ENCODE measurements at places on chromosomes 7 and 10. TPM values are rescaled to one million over a fixed set of nuclear protein-coding genes. Genes with fewer than 3 reads are reported as not detected.

The ZNF438 gene
- total RNA-seq, result 13.2 TPM

The HECW1 gene
- not detected for total RNA-seq

The C10orf53 gene
- not detected for total RNA-seq

The DOCK4 gene
- 15.2 TPM for total RNA-seq

The PRF1 gene
- total RNA-seq, result 2.6 TPM

The ZCWPW1 gene
- total RNA-seq, result 4.6 TPM

The UNCX gene
- not detected for total RNA-seq

The ANKRD1 gene
- total RNA-seq, result 2,047 TPM

The FFAR4 gene
- total RNA-seq, result 0.08 TPM

The PNLIP gene
- total RNA-seq, result not detected

The GRM3 gene
- total RNA-seq, result not detected

The HOXA6 gene
- not detected for total RNA-seq

The PPP1R17 gene
- not detected for total RNA-seq

- peaks cover 57% of the 10 kb centered on the region for H3K36me3 ChIP-seq
- DNase-seq, result no peak
- peaks cover 7% of the 10 kb centered on the region for H3K4me1 ChIP-seq
- no peak overlapping the region for H3K4me3 ChIP-seq
Measured at GRCh38 chr10:7168414-7168813, 242.4 kb downstream of the SFMBT2 start.

DNA sequence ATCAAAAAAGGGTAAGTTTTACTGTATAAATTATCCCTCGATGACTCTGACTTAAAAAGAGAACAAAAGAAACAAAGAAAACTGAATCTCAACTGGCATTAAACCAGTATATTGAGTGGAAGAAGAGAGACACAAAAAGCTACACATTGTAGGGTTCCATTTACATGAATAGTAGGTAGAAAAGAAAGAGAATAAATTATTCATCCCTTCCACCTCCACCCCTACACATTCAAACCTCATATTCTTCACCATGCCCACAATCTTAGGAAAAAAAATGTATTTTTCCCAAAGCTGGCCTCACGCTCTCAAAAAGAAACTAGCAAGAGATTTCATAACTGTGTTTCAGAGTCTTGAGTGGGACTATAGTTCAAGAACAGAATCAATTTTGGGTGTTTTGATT lies 346.8 kb upstream of the AOAH start:
- no peaks in the 10 kb centered on the region for H3K27me3 ChIP-seq
- no peaks in the 10 kb centered on the region for H3K36me3 ChIP-seq
- DNase-seq, result no peak
- H3K27ac ChIP-seq, result no peak overlapping the region
- H3K4me3 ChIP-seq, result no peak overlapping the region
- H3K4me1 ChIP-seq, result no peaks in the 10 kb centered on the region

DNA sequence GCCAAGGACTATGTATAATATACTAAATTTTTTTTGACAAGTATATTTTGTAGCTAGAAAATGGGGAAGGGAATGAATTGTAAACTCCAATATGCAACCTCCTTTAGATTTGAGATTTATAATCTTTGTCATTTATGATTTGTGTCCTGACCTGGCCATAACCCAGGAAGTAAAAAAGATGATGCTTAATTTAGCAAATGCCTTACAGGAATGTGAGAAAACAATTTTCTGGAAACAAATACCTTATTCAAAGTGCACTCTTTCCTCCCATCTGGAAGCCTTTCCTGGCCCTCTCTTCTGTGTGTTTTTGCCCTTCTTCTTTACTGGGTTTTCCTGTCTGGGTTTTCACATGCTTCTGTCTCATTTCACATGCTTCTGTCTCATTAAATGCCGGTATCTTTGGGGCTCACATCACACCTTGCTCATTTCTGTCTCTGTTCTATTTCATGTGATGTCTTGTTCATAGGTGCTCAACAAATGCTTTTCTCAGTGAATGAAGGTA lies 149.2 kb downstream of the RAPGEF5 start:
- H3K4me3 ChIP-seq, result no peak overlapping the region
- no peak for DNase-seq
- H3K27me3 ChIP-seq, result no peaks in the 10 kb centered on the region
- H3K4me1 ChIP-seq, result peaks cover 99% of the 10 kb centered on the region

GRCh38 chr7:152338561-152338960 lies 97.2 kb downstream of the KMT2C start:
- no peak overlapping the region for H3K27ac ChIP-seq
- DNase-seq, result no peak
- no peaks in the 10 kb centered on the region for H3K27me3 ChIP-seq
- peaks cover 85% of the 10 kb centered on the region for H3K4me1 ChIP-seq

DNA sequence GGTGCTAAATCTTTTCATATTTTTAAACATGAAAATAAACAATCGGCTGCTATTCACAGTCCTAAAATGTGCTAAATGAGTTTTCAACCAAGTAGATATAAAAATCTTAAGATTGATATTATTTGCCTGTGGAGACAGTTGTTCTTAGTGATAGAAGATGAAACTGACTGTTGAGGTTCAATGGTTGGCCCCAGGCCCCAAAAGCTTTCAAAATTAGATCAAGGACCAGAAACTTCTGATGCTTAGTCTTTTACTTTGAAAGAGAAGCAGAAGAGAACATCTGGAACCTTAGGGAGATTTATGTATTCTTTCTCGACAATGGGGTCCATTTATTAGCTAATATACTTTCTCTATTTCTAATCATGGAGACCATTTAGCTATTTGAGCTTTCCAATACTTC lies 155.8 kb downstream of the REEP3 start:
- H3K4me1 ChIP-seq, result peaks cover 29% of the 10 kb centered on the region
- H3K27me3 ChIP-seq, result no peaks in the 10 kb centered on the region
- H3K36me3 ChIP-seq, result no peaks in the 10 kb centered on the region
- no peak for DNase-seq
- H3K27ac ChIP-seq, result no peak overlapping the region

DNA sequence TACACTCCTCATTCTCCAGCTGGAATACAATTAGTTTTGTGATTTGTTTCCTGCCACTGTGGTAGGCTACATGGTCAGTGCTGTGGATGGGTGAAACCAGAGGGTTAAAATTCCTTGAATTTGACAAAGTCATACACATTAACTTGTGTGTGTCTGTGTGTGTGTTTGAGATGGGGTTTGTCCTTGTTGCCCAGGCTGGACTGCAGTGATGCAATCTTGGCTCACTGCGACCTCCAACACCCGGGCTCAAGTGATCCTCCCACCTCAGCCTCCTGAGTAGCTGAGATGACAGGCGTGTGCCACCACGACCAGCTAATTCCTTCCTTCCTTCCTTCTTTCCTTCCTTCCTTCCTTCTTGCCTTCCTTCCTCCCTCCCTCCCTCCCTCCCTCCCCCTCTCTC lies 24.8 kb upstream of the GIMAP8 start:
- peaks cover 10% of the 10 kb centered on the region for H3K4me1 ChIP-seq
- H3K4me3 ChIP-seq, result no peak overlapping the region
- H3K27me3 ChIP-seq, result peaks cover 7% of the 10 kb centered on the region
- H3K36me3 ChIP-seq, result no peaks in the 10 kb centered on the region

DNA sequence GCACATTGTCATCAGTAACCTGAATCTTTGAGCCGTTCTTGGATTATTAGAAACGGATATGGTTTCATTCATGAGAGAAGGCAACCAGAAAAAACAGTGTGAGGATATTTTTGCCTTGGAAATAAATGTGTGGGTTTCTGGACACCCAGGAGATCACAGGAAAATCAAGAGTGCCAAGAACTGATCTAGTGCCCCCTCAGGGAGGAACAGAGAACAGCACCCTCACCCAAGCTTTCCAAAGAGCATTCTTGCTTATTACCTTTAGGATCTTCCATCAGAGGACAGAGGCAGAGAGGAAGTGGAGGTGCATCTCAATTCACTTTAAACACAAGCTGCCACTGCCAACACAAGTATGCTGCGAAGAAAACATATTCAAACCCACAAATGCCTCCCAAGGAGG lies 851.5 kb upstream of the COBL start:
- no peak overlapping the region for H3K27ac ChIP-seq
- no peak overlapping the region for H3K4me3 ChIP-seq
- H3K27me3 ChIP-seq, result no peaks in the 10 kb centered on the region
- no peaks in the 10 kb centered on the region for H3K36me3 ChIP-seq
- H3K4me1 ChIP-seq, result no peaks in the 10 kb centered on the region
- no peak for DNase-seq

DNA sequence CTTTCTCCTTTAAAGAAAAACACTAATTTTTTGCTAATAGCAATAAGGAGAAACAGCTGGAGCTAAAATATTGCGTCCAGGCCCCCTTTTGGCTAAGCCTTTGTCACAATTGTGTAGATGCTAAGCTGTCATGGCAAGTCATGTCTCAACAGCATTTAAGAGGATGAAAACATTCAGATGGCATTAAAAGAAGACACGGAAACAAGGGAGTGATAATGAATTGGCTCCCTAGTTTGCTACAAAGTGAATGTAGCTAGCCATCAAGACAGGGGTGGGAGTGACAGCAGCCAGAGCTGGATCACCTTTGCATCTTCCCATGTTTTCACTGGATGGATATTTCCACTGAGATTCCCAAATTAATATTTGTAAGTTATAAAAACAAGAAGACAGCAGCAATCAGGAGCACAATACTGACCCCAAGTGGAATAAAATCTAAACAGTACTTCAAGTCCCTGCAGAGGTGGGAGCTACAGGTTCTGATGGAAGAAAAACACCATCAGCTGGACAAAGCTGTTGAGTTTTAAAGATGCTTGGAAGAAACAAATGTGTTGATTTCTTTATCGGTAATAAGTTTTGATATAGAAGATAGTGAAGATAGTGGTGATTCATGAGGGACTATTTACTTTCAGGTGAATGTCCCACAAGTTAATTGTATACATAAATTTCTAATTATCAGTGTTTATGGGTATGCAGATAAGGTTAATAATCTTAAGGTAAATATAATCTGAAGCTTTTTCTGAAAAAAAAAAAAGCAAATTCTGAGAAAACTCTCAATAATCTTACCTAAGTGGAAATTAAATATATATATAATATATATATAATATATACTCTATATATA lies 129.4 kb downstream of the SLC16A9 start:
- no peak overlapping the region for H3K4me3 ChIP-seq
- H3K36me3 ChIP-seq, result no peaks in the 10 kb centered on the region
- H3K27me3 ChIP-seq, result no peaks in the 10 kb centered on the region
- H3K27ac ChIP-seq, result peak overlapping the region; percentile 50
- peaks cover 5% of the 10 kb centered on the region for H3K4me1 ChIP-seq

GRCh38 chr10:31650010-31650409 lies 278.6 kb downstream of the ARHGAP12 start:
- DNase-seq, result peak; percentile 82
- H3K4me3 ChIP-seq, result peak overlapping the region; percentile 35
- peaks cover 22% of the 10 kb centered on the region for H3K4me1 ChIP-seq
- no peaks in the 10 kb centered on the region for H3K27me3 ChIP-seq

GRCh38 chr7:102404005-102404861 lies 8.1 kb downstream of the PRKRIP1 start:
- no peaks in the 10 kb centered on the region for H3K4me1 ChIP-seq
- no peak overlapping the region for H3K4me3 ChIP-seq
- H3K27me3 ChIP-seq, result no peaks in the 10 kb centered on the region
- no peak for DNase-seq

DNA sequence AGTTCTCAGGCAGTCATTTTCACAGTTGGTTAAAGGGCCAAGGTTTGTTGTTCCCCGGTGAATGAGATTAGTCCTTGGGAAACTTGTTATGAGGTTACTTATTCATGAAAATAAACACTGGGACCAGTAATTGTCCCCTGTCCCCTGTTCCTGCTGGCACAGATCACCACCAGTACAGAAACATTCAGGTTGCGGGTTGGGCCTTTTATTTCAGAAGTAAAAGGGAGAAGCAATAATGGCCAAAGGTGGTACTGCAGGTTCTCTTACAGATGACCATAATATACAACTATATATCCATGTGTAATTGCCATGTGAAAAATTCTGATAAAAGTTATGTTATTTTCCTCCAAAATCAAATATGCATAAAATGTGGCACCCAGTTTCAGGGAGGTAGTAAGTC lies 442.0 kb downstream of the SORCS1 start:
- no peaks in the 10 kb centered on the region for H3K4me1 ChIP-seq
- no peak overlapping the region for H3K4me3 ChIP-seq
- H3K27ac ChIP-seq, result no peak overlapping the region
- H3K27me3 ChIP-seq, result no peaks in the 10 kb centered on the region
- no peak for DNase-seq

GRCh38 chr10:88557256-88557655 lies 25.9 kb downstream of the RNLS start:
- no peaks in the 10 kb centered on the region for H3K4me1 ChIP-seq
- H3K36me3 ChIP-seq, result no peaks in the 10 kb centered on the region
- H3K27ac ChIP-seq, result no peak overlapping the region
- DNase-seq, result no peak
- H3K27me3 ChIP-seq, result no peaks in the 10 kb centered on the region

DNA sequence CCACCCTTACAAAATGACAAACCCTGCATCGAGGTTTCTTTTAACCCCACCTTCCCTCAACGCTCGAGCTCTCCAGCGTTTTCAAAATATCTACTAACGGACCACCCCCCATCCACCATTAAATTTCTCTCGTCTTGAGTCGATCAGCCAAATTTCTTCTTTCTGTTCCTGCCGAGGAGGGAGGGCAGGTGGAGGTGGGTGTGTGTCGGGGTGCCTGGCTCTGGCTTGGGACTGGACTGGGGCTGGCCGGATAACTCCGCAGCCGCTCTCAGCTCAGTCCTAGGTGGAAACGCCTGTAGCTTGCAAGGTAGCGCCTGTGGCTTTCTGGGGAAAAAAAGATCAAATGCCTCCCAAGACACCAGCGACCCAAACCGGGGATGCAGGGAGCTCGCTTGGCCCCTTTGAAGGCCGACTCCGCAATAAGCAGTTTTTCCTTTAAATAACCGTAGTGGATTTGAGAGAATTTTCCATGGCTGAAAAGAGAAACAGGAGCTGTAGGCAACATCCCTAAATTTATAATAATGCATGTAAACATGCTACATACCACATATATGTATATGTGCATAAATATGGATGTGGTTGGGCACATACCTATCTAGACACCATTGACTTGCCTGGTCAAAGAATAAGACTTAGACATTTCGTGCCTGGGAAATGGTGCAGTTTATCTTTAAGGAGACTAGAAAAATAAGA lies 1.9 kb upstream of the TMEM178B start:
- no peak for DNase-seq
- H3K4me3 ChIP-seq, result peak overlapping the region; percentile 71
- peaks cover 43% of the 10 kb centered on the region for H3K4me1 ChIP-seq
- H3K36me3 ChIP-seq, result no peaks in the 10 kb centered on the region

- no peaks in the 10 kb centered on the region for H3K4me1 ChIP-seq
- no peak overlapping the region for H3K27ac ChIP-seq
- no peak overlapping the region for H3K4me3 ChIP-seq
- peak; percentile 16 for DNase-seq
Measured at GRCh38 chr10:126504761-126505112, 116.5 kb upstream of the ADAM12 start.

- H3K27ac ChIP-seq, result no peak overlapping the region
- H3K4me3 ChIP-seq, result no peak overlapping the region
- H3K27me3 ChIP-seq, result peaks cover 70% of the 10 kb centered on the region
- no peaks in the 10 kb centered on the region for H3K36me3 ChIP-seq
- DNase-seq, result no peak
- H3K4me1 ChIP-seq, result no peaks in the 10 kb centered on the region
Measured at GRCh38 chr10:130012129-130012528, 48.1 kb upstream of the EBF3 start.

GRCh38 chr7:144863320-144863647 lies 27.4 kb upstream of the TPK1 start:
- no peak for DNase-seq
- no peaks in the 10 kb centered on the region for H3K36me3 ChIP-seq
- peaks cover 5% of the 10 kb centered on the region for H3K27me3 ChIP-seq
- no peaks in the 10 kb centered on the region for H3K4me1 ChIP-seq
- H3K27ac ChIP-seq, result no peak overlapping the region
- no peak overlapping the region for H3K4me3 ChIP-seq

- H3K27ac ChIP-seq, result no peak overlapping the region
Measured at GRCh38 chr10:117537436-117537903, 5.1 kb upstream of the EMX2 start.

Measured in left ventricle myocardium inferior (tissue), 1 donor.